AG08396 (cell line): ENCODE measurements at places on chromosomes 11 and 22.

DNA sequence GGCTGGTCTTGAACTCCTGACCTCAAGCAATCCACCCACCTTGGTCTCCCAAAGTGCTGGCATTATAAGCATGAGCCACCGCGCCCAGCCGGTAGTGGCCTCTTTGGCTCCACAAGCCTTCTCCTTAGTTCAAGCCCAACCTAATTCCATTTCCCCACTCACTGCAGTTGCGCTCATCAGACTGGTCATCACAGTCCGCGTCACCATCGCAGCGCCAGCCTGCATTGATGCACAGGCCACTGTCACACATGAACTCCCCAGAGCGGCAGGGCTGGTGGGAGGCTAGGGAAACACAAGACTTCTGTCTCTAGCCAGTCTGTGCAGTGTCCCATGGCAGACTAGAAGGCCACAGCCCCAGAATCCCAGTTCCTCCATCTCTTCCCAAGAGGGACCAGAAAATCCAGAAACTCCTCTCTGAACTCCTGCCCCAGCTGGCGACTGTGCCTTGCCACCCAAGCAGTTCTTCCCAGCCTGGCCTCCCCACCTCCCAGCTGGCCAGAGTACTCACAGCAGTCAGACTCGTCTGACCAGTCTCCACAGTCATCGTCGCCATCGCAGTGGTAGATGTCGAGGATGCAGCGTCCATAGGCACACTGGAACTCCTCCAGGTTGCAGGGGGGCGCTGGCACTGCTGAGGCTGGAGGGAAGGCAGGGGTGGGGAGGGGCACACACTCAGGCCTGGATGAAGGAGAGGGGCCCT is 19.8 kb downstream of the LRP4 start:
- no peak for DNase-seq

DNA sequence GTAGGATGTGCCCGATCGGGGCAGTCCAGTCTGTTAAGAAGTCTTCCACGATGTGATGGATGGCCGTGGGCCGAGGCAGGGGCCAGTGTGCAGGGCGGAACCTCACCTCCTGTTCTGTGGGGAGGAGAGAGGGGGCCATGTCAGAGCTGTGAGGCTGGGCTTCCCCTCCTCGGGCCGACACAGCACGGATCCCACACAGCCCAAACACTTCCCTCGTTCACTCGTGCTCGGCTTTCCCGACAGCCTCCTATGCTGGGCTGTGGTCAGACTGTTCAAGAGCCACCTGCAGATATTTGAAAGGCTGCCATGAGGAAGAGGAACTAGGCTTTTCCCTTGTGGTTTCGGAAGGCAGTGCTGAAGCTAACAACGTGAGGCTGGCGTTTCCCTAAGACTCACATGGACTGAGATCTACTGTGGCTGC is 12.3 kb upstream of the TXN2 start:
- DNase-seq = no peak

DNA sequence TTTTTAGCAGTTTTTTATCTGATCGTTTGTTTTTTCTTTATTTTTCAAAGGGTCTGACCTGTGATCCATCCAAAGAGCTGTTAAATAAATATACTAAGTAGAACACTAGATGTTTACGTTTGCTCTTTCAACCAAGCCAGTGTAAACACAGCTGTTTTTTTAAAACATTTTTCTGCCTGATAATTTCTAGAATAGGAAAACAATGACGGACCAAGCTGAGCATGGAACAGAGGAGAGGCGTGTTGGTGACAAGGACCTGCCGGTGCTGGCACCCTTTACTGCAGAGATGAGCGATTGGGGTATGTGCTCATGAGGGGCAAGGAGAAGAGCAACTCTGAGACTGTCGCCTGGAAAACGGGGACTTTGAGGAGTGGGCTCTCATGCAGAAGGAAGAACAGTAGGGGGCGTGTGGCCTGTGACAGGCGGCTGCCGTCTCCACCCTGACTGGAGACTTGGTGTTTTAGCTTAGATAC is 28.6 kb upstream of the PANX2 start:
- no peak for DNase-seq

DNA sequence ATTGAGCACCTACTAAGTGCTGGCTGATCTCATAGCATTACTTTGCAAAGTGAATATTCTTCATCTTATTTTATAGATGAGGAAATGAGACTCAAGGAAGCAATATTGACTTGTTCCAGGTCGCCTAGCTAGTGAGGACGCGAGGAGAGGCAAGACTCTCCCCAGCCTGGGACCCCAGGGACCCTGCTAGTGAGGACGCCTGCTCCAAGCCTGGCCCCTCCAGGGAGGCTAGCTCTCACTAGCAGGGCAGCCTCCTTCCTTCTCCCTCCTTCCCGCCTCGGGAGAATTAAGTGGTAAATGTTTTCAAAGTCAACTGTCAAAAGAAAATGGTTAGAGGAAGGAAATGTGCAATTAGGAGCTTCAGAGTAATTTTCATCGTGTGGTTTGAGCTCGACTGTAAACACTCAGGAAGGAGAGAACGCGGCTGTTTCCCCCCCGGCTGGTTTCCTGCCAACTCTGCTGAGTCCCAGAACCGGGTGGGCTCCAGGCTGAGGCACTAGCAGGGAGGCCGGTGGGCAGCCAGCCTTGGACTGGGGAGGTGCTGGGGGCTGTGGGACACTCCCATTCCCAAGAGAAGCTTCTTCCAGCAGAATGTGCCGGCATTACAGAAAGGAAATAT is 17.9 kb downstream of the MYEOV start:
- no peak for DNase-seq

DNA sequence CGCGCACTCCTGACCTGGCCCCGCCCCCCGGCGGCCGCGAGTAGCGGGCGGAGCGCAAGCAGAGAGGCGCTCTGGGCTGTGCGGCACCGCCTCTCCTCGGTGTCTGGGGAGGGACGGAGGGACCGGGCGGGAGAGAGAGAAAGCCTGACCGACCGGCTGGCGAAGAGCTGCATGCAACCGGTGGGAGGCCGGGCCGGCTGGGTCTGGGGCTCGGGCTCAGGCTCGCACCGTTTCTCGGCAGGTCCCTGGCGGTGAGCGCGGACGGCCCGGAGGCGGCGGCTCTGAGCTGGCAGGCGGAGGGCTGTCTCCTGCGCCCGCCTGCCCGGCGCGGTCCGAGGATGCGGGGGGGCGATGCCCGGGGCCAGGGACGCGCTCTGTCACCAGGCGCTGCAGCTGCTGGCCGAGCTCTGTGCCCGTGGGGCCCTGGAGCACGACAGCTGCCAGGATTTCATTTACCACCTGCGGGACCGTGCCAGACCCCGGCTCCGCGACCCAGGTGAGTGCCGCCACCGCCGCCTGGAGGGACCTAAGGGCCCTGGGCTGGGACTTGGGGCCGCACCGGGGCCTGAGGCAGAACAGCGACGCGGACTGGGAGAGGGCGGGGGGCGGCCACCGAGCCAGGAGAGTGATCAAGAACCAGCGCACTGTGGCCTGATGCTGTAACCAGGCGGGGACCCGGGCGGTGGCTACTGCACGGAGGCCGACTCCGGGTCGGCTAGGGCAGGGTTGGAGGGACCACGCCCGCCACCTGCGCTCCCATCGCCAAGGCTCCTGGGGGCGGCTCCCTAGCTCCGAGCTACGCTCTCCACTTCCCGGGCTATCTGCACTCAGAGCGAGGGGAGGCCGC is at the start of gene SYT9:
Gene SYT9 (plus strand): TSS at position 69 of the 847 bp plus-strand sequence. CDS start 283 bp downstream, at position 352.
- peak; percentile 67 for DNase-seq

GRCh38 chr11:117910525-117910924 is 18.7 kb downstream of the TMPRSS13 start:
- no peak for DNase-seq

DNA sequence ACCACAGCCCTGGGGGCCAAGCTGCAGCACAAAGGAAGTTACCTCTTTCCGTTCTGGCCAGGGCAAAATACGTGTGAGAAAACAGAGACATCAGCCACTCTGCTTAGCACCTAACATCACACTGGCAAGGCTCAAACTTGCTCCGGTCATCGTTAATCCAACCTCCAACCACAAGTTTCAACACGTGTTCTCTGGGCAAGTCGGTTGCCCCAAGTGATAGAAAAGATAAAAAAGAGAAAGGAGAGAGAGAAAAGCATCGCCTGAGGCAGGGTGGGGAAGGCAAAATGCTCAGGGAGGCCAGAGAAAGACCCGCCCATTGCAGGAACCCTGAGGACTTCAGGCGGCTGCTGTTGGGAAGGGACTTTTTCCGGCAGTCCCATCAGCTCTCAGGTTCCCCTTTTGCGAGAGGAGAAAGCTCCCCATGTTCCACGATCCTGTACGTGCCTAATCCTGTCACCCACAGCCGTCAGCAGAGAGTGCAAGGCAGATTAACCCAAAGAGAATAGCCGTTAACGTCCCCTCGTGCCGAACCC is 18.5 kb upstream of the B4GALNT4 start:
- no peak for DNase-seq

GRCh38 chr22:49685116-49685515 is 142.6 kb downstream of the BRD1 start:
- DNase-seq = no peak
